Cerebellar cortex (tissue), 1 donor: ENCODE measurements at places on chromosomes 2 and 18.

GRCh38 chr2:58035352-58035751 is 11.3 kb upstream of the VRK2 start:
- no peak for DNase-seq

DNA sequence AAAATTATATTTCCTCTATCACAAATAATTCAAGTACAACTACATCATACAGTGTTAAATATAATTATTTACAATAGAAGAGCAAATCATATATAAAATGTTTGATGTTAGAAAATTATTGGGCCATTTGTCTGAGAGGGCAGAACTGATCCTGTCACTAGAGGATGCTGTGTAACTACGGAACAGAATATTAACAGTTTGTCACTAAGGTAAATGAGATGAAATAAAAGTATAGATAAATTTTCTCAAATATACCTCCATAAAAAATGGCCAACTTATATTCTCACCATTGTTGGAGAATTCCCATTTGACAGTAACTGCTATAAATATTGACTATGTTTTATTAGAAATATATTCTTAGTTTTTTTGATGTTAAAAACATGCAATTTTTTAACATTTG is 1067.4 kb upstream of the DDX18 start:
- no peak for DNase-seq

DNA sequence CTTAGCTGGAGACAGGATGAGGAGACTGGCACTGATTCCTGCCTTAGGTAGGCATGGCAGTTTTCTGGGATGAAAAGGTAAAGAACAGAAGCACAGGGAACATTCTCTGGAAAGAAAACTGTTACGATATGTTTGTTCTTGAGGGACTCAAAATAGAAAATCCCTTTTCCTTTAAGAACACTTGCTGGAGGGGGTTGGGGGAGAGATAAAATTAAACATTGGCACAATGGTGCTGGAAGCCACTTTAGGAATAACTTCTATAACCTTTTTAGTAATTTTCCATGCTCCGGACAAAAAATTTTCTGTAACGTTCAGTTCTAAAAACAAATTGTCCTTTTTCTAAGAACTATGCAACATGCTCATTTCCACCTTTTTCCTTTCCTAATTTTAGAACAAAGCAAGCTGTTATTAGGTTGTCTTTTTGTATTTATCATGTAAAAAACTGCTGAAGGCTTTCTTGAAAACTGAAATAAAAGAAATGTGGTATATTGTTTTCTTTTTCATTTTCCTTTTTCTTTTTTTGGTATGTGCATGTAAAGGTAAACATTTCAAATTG is 343.8 kb downstream of the EPHA4 start:
- peak; percentile 2 for DNase-seq

GRCh38 chr2:3652896-3653625 is 4.9 kb upstream of the ALLC start:
- no peak for DNase-seq

DNA sequence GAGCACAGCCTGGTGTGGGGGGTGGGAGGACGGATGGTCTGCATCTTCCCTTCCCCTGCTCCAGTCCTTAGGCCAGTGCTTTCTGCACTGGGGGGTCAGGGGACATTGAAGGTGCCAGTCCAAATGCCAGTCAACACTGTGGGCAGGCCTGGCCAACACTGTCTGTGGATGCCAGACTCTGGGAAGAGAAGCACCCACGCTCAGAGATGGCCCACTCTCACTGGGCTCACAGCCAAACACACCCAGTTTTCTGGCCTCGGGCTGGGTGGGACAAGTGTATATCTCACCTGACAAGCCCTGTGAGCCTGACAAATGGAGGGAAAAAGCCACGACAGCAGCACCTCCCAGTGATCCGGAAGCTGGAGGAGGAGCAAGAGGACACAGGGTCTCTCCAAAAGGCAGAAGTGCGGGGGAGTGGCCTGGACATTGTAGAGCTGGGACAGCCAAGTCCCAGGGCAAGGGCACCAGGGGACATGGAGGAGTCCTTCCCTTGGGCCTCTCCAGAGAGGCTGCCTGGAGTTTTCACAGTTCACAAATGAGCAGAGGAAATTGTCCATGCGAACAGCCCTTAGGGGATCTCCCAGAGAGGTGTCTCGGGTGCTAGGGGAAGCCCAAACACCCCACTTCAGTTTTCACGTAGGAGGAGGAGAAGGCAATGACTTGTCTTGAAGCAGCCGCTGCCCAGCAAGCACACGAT is 79.3 kb downstream of the SDC1 start:
- no peak for DNase-seq
